ENCODE measurements at places on chromosomes 12 and 14. TPM values are rescaled to one million over a fixed set of nuclear protein-coding genes. Genes with fewer than 3 reads are reported as not detected.

Gene KCNC2
- not detected for total RNA-seq

Gene SPRING1
- total RNA-seq: 37.1 TPM

Gene NXPH4
- total RNA-seq: 0.62 TPM

Gene TEX22
- not detected for total RNA-seq

Gene NELL2
- total RNA-seq: 1.3 TPM

Gene EML5
- total RNA-seq: 0.36 TPM

Gene SERPINA12
- total RNA-seq: not detected

Gene ANAPC7
- 35.4 TPM for total RNA-seq

Gene RAD9B
- 0.31 TPM for total RNA-seq

Gene LRRC9
- not detected for total RNA-seq

Gene SLC17A8
- total RNA-seq: not detected

Gene PAPLN
- 4.9 TPM for total RNA-seq

Gene ACSM4
- total RNA-seq: not detected

Gene KRT2
- total RNA-seq: not detected

Gene CELA1
- not detected for total RNA-seq

Gene SERPINA9
- not detected for total RNA-seq

Gene MYBPC1
- not detected for total RNA-seq

Gene KLRG1
- total RNA-seq: 3.1 TPM
